ENCODE measurements at places on chromosomes 12 and 14.

DNA sequence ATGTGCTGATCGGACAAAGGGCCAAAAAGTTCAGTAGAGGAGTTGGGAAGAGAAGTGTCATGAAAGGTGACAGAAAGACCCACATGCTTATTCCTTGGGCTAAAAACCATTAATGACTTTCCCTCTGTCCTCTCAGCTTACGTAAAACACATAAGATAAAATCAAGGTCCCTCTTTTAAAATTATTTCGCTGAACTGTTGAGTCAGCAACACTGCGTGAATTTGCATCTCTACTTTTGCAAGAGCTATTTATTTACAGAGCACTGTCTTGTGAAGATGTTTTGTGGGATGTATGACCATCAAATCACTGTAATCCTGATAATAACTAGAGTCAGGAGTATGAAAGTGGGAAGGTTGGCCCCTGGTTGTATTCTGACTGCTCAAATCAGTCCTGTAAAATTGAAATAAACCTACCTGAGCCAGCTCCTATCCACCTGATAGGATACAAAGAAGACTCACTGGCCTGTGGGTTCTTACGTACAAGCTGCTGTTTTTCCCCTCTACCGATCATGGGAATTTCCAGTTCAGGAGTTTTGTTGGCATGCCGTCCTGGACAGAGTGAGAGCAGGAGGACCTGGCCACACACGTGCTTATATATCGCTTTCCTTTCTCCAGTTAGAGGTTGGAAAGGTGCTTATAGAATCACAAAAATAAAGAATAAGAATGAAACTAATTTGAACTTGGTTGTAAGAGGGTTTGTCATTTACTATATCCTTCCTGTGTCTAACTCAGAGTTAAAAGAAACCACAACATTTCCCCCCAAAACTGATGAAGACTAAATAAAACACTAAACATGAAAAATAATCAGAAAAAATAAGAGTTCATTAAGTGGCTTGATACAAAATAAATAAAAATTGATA, 42.9 kb downstream of the IFNG-AS1 start:
- no peak for DNase-seq

- DNase-seq = peak; percentile 60
These were observed 13.9 kb downstream of the EVL start for GRCh38 chr14:100078997-100079725.

- DNase-seq = no peak
These were observed 8.8 kb downstream of the TMTC2 start for GRCh38 chr12:82695531-82695930.

GRCh38 chr14:65038966-65039365, 52.3 kb downstream of the FNTB start:
- DNase-seq = no peak

DNA sequence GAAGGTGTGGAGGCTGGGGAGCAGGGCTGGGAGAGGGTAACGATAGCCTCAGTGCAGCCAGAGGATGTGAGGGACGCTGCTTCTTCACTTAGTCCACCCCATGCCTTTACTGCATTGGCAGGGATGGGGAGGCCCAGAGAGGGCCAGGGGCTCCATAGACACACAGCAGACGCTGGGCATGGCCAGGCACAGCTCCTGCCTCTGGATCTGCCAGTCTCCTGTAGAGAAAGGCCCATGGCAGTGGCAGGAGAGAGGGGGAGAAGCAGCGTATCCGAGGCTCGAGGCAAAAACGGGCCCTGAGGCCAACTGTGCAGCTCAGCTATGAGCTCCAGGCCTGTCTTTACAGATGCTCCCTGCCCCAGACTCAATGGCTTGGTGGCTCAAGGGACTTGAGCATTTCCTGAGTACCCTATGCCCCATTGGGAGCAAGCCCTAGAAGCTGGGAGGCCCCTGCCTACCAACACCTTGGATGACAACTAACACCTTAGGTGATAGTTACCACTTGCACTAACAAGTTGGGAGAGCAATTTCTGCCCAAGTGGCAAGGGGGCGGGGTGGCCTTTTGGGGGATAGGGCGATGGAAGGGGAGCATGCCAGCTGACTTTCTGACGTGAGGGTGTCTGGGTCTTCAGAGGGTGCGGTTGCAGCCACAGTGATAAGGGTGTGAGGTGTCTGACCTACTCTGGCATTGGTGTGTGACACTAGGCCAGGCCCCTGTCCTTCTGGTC, 5.0 kb upstream of the LBHD2 start:
- no peak for DNase-seq

- DNase-seq = no peak
These were observed 6.5 kb upstream of the AK7 start for GRCh38 chr14:96385385-96385784.

GRCh38 chr12:106227641-106228319, 20.0 kb downstream of the CKAP4 start:
- DNase-seq = no peak

DNA sequence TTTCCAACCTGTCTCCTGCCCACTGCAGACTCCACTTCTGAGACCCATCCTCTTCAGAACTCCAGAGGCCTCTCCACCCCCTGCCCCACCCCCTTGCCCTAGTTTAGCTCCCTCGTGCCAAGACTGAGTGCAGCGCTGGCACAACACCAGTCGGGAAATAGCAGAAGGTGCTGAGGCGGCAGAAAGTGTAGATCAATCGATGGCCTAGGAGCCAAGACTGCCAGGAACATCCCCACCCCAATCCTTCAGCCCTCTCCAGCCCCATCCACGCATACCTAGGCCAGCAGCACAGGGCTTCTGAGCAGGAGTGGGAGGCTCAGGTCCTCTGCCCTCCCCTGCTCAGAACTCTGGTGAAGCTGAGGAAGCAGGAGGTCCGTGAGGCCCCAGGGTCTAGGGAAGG, 1.1 kb downstream of the CPNE6 start:
- DNase-seq = no peak

GRCh38 chr12:39605996-39606395, 13.6 kb downstream of the ABCD2 start:
- DNase-seq = no peak

DNA sequence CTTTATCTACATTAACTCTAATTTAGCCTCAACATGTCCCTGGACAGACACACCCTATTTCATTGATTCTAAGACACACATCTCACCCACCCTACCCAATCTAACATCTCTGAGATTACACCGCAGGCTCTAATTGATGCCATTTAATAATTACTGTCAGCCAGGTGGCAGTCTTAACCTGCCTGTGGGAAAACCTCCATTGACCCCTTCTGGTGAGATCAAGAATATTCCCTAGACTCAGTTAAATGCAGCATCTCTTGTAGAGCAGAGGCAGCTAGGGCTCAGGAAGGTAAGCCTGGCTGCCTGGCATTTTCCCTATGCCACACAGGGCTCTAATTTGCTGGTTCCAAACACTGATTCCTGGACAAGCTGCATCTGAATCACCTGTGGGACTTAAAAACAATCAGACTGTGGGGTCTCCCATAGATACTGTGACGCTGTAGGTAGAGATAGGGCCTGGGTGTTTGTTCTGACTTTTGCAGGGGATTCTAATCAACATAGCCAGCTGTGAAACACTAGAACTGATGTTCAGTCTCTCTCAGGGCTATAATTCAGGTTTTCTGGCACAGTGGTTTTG, 14.3 kb downstream of the MCRS1 start:
- DNase-seq = no peak

DNA sequence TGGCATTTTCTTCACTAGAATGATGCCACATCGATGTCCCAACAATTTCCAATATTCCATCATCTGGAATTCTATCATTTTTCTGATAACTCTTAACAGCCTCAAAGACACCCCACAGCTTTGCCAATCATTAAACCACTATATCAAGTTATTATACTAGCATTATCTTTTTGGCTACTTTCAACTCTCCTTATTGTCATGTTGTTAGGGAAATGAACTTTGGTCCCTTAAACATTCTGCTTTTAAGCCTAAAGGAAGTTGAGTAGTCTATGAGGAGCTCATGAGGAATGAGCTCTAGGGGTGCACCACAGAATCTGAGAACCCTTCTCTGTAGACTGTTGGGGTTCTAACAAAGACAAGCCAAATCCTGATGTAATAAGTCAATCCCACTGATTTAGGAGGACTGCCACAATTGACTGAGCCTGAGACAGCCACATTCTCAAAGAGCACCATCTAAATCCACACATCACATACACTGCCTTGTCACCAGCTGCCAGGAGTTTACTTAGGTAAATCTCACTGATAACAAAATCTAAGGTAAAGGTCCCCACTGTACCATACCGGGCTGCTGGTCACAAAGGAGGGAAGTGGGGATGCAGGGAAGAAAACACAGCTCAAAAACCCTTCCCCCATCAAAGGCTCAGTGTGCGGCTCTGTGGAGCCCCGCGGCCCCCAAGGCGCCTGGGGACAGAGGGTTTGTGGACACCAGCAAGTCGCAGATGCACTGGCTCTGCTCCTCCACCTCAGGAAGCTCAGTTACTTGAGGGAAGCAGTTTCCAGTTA, 58.2 kb downstream of the SETD3 start:
- DNase-seq = no peak

DNA sequence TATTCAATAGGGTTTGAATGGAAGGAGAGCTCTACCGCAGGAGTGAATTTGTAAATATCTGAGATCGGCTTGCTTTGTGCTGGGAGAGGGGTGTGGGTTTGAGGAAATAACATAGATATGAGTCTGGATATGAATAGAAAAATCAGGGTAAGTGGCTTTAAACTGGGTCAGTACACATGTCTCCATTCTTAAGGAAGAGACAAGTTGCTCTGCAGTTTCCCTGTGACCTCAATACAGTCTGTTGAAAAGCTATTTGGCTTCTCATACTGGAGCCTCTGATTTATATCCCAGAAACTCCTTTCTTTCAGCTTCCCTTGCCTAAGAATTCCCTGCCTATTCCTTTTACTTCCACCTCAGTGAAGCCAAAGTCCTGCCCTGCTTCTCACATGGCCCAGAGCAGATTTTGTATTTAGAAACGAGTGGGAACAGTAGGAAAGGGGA, 153.5 kb upstream of the ATF7IP start:
- DNase-seq = no peak

- DNase-seq = no peak
These were observed 21.4 kb downstream of the ADGRD1 start for GRCh38 chr12:130975116-130975515.

Measured in stimulated activated CD8-positive, alpha-beta memory T cell treated with anti-CD3 and anti-CD28 coated beads, Interleukin-2, amount 100 ng/mL, for 48 hours (primary cell).